ENCODE measurements at places on chromosomes 13 and 19.

GRCh38 chr13:111326981-111327642 lies 6.7 kb downstream of the TEX29 start:
- DNase-seq = no peak

DNA sequence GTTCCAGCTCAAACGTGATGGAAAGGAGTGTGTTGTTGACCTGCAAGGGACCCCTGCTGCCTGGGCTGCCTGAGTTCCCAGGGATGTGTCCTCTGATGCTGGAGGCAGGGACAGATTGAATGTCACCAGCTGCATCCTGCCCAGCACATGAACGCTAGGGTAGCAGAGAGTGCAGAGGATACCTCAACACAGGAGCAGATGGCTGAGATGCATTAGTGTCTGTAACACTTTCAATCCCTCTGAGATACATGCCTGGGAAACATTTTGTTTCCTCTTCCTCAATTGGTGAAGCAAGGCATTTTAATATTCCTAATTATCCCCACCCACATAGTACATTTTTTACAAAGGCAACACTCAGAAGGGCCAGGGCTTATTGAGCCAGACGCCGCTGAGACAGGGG lies 106.4 kb upstream of the UBL3 start:
- DNase-seq = no peak

GRCh38 chr13:45337395-45337794 lies 3.6 kb downstream of the TPT1 start:
- DNase-seq = no peak

- DNase-seq = no peak
Observed at GRCh38 chr19:19524053-19524452, 4.7 kb upstream of the YJEFN3 start.

GRCh38 chr19:42538841-42539709 lies 10.8 kb upstream of the CEACAM1 start:
- no peak for DNase-seq

GRCh38 chr19:33518541-33518940 lies 3.0 kb downstream of the PEPD start:
- no peak for DNase-seq

All from right cardiac atrium (tissue), 5 donors.